Bone marrow (tissue), 2 donors: ENCODE measurements at places on chromosomes 12 and 14.
A peak's percentile ranks its signal among the peaks of the same experiment; 100 is the strongest.

DNA sequence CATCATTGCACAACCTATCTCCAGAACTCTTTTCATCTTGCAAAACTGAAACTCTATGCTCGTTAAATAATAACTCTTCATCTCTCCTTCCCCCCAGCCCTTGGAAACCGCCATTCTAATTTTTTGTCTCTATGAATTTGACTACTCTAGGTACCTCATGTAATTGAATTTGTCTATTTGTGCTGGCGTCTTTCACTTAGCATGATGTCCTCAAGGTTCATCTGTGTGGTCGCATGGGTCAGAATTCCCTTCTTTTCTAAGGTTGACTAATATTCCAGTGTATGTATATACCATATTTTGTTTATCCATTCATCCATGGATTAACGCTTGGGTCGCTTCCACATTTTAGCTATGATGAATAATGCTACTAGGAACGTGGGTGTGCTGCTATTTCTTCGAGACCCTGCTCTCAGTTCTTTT lies 80.1 kb downstream of the PLXNC1 start:
- no peak for DNase-seq

DNA sequence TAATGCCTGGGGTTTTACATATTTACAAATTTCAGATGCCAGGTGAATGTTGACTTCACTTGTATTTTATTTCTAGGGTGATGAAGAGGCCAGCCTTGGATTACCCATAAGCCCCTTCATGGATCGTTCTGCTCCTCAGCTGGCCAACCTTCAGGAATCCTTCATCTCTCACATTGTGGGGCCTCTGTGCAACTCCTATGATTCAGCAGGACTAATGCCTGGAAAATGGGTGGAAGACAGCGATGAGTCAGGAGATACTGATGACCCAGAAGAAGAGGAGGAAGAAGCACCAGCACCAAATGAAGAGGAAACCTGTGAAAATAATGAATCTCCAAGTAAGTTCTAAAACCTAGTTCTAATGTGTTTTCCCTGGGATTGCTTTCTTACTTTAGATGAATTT lies 41.3 kb upstream of the SLCO1C1 start:
- no peak for DNase-seq

DNA sequence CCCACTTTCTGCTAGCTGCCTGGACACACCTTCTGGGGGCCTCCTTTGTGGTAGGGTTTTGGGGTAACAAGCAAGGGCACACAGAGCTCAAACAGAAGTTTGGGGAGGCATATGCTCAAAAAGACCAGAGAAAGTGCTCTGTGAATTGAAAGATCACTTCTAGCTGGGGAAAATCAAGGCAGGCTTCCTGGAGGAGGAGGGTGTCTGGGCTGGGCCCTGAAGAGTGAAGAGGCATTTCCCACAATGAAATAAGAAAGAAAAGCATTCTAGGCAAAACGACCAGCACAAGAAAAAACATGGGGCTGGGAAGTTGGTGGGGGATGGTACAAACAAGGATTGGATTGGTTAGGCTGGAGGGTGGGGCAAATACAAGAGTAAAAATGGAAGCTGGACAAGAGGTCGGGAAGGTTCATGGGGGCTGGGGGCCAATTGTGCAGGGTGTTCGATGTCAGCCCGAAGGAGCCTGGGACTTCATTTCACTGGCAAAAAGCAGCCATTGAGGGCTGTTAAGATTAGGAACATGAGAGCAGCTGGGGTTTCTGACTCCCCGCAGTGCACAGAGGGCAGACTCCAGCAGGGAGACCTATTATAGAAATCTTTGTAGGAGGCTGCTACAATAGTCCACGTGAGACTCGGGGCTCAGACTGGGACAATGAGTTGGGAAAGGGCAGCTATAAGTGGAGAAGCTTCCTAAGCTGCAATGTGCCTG lies 51.5 kb upstream of the CMKLR1 start:
- DNase-seq: no peak

- DNase-seq: no peak
Measured at GRCh38 chr12:125528281-125528680, 463.0 kb downstream of the AACS start.

DNA sequence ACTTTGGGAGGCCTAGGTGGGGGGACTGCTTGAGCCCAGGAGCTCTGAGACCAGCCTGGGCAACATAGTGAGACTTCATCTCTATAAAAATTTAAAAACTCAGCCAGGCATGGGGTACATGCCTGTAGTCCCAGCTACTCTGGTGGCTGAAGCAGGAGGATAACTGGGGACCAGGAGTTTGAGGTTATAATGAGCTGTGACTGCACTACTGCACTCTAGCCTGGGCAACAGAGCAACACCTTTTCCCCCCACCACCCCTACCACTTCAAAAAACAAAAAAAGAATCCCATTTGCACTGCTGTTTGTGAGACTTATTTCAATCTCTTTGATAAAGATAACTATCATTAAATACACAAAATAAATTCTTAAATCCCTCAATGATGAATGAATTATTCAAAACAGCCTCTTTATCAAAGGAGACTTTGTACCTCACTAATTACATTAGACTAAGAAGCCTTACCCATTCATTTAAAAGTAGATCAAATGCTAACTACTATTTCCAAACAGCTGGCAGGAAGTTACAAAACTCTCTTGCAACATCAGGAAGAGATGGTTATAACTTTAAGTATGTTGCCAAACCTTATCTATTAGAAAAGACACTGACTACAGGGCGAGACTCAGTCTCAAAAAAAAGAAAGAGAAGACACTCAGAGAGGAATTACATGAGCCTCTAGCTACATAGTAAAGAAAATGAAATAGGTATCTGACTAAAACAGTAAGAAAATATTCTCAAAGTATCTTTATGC lies 14.7 kb downstream of the BLTP3B start:
- peak; percentile 72 for DNase-seq

DNA sequence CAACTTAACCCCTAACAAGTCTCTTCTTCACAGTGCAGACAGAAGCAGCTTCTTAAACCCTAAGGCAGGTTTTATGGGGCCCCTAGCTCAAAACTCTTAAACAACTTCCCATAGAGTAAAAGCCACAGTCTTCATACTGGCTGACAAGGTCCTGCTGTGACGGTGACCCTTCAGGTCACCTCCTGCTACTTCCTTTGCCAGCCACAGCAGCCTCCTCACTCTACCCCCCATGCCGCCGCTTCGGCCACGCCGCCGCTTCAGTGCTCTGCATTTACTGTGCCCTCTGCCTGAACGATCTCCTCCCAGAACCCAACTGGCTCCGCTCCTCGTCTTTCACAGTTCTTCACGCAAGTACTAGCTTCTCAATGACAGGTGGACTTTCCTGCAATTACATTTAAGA lies 45.5 kb downstream of the ACADS start:
- DNase-seq: no peak

DNA sequence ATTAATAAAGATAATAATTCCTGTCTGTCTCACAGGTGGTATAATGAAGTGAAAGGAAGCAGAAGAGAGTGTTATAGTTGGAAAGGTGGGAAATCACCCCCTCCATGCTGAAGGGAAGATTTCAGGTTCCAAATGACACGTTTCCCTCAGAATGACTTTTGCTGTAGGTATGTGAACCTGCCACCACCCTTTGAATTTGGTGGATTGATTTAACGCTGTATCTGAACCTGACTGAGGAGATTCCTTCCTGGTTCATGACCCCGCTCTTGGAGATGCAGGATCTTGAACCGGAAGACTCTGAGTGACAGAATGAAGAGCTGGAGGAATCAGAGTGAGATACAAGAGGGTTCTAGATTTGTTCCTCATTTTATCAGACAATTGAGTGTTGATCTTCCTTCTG lies 20.3 kb upstream of the EMP1 start:
- no peak for DNase-seq

- peak; percentile 42 for DNase-seq
Measured at GRCh38 chr14:23478109-23478759, 8.7 kb downstream of the NGDN start.

DNA sequence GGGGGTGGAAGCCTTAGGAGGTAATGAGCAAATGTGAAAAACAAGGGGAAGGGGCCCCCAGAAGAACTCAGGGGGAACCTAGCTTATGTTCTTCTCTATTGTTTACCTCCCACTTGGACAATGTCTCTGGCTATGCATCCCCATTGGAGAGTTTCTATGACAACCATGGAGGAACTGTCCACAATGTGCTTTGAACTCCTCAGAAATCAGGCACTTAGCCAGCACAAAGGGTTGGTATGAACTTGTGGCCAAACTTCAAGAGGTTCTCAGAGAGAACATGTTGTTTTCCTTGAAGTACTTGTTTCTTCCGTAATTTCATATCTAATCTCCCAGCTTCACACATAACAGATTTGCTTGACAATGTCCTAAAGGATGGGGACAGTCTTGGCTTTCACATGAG lies 202.8 kb upstream of the PELI2 start:
- no peak for DNase-seq

GRCh38 chr14:95341115-95341514 lies 21.4 kb upstream of the CLMN start:
- no peak for DNase-seq

GRCh38 chr14:35959835-35960234 lies 133.7 kb downstream of the BRMS1L start:
- no peak for DNase-seq

GRCh38 chr12:48185181-48185919 lies 1.9 kb downstream of the CCDC184 start:
- DNase-seq: no peak

- DNase-seq: no peak
Measured at GRCh38 chr14:36874396-36875138, 212.9 kb downstream of the PAX9 start.

GRCh38 chr12:122421821-122422729 lies at the start of gene CLIP1:
TSS of gene CLIP1 (minus strand) at chr12:122422669. CDS start at chr12:122380452, 42,217 bp downstream.
- DNase-seq: no peak

DNA sequence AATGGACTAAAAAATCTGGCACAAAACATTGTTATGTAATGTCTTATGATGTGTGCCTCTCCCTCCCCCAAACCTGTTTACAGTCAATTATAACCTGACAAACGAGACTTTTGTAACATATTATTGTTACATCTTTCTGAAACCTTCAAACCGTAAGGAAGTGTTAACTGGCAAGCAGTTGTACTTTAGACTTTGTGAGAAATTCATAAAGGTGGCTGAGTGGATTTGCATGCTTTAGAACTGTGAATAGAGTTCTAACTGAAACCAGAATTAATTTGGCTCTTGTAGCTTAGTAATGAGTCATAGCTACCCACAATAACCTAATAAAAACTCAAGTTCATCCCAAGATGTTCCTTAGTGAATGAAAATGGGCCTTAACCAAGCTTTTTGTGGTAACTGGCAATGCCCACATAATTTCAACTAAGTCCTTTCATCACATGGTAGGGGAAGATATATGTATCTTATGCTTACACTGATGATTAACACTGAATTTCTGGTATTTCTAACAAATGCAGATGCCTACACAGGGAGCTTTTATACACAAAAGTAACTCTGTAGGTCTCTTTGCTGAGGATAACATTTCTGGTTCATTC lies 29.7 kb downstream of the RAD9B start:
- no peak for DNase-seq

- DNase-seq: peak; percentile 15
Measured at GRCh38 chr12:62258941-62259630, 1.1 kb upstream of the USP15 start.

DNA sequence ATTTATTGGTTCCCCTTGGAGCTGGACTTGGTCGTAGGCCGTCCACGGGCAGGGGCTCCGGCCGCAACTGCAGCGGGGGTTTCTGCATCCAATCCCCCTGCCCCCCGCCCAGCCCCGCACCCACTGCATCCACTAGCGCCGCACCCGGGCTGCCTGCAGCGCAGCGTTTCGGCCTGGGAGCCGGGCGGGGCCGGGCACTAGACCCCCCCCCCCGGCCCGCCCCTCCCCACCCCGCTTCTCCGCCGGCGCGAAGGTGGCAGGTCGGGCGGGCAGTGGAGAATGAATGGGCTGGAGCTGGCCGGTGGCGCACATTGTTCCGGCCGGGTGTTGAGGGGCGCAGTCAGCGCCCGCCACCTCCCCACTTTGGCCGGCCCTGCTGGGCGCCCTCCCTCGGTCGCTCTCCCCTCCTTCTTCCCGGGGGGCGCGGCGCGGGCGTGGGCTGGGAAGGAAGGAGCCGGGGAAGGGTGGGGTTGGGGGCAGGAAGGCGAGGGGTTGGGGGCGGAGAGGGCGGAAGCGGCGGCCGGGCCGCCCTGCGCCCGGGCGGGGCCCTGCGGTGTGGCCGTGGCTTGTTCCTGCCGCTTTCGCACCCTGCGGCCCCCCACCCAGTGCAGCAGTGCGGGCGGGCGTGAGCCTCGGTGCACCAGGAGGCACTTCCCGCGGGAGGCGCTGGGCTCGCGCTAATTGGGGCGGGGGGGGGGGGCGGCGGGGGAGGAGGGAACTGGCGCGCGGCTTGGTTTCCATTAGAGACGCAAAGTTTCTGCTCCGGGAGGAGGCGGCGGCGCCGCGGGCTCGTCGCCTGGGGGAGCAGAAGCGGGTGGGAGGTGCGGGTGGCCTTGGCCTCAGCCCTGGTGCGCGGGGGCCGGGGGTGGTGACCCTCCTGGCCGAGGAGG lies 841 bp downstream of the CALM1 start:
- DNase-seq: peak; percentile 25

DNA sequence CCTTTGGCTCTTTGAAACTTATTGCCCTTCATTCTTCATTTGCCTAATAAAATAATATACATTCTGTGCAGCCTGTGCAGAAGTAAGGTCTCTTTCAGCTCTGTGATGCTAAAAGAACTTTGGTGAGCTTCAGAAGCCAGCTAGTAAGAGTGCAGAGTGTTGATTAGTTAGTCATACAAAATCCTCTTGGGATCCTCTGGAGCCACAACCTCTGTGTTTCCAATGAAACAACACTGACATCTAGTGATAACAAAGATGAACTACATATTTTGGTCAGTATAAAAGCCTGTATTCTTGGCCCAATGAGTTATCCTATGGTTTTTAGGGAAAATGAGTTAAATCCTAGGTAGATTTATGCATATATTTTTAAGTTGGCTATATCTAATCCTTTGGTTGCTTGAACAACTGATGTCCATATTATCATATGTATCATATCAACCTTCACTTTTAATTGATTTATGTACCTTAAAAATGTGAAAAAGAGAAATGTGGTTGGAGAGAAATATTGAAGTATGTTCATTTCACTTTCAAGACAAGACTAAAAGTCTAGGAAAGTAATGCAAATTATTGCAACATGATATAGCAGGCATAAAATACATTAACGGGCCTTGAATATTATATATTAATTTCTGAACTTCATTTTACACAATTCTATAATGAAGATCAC lies 158.4 kb downstream of the KLHL28 start:
- DNase-seq: no peak

DNA sequence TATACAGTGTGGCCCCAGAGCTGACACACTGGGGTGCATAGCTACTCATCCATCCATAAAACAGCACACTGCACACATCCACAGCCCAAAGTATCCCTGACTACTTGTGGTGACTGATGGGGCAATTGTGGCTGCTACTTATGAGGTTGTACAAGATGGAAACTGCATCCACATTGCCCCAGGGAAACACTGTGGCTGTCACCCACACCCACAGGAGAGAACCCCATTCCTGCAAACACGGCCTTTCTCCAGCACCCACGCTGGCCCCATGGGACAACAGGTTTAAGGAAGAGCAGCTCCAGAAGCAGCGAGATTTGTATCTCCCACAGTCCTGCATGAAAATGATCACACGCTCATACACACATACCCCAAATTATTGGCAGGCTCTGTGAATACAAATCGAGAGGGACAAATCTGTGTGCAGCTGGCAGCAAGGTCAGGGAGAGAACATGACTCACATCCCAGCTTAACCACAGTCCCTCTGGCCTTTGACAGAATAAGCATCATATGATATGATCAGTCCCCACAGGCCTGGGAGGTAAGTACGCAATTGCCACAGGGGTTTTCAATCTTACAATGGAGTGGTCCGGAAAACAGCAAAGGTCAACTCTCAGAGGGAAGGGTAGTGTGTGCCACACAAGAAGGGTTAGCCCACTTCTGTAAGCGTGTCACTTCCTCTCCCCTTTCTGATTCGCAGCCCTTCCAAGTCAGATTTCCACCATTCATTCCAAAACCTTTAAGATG lies 61.9 kb downstream of the ESR2 start:
- no peak for DNase-seq
